ENCODE measurements at places on chromosomes 4 and X.

GRCh38 chr4:25926462-25926861 is 12.4 kb downstream of the SMIM20 start:
- DNase-seq, result no peak

- DNase-seq, result no peak
Observed at GRCh38 chr4:56671373-56671772, 9.7 kb downstream of the HOPX start.

- DNase-seq, result peak; percentile 36
Observed at GRCh38 chr4:137370206-137370633, 162.1 kb downstream of the PCDH18 start.

DNA sequence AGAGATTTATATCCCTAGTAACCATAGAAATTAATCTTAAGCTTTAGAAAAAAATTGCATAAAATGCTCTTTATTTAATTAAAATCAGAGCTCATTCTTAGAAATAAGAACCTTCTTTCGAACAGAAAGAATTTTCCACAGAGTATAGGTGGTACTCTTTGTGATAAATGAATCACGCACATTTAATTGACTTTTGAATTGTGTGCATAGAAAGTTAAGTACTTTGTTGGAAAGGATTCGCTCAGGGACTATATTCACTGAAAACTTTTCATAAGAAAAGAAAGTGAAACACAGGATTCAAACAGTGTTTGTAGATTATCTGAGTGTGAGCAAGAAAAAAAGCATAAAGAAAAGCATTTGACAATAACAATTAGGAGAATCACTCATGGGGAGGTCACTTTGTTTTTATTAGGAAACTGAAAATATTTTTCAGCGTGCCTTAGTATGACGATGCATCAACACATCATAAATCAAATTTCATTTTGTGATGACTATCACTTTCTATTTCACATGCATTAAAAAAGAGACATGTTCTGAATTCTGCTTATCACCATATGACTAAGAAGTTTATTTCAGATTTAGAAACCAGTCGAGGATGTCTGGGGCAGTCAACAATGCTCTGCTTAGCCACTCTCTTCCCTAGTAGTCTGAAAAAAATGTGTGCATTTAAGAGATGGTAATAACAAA is 49.5 kb downstream of the STX18 start:
- DNase-seq, result no peak

GRCh38 chr4:78138252-78138651 is 81.1 kb downstream of the FRAS1 start:
- DNase-seq, result no peak

DNA sequence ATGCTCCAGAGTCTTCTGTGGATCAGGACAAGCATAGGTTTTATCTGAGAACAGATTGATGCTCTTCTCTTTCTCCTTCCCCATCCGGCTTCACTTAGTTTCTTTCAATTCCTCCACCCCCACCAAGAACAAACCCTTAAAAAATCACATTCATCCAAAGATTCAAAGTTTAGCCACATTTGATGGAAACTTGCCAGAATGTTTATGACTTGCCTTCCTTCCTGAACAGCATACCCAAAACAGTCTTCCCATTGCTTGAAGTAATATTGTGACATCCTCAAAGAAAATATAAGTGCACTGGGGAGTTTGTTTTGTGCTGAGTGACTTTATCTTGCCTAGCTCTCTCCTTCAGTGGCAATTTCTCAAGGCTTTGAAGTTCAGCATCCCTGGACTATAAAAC is 83.0 kb downstream of the MAGEB17 start:
- DNase-seq, result no peak

DNA sequence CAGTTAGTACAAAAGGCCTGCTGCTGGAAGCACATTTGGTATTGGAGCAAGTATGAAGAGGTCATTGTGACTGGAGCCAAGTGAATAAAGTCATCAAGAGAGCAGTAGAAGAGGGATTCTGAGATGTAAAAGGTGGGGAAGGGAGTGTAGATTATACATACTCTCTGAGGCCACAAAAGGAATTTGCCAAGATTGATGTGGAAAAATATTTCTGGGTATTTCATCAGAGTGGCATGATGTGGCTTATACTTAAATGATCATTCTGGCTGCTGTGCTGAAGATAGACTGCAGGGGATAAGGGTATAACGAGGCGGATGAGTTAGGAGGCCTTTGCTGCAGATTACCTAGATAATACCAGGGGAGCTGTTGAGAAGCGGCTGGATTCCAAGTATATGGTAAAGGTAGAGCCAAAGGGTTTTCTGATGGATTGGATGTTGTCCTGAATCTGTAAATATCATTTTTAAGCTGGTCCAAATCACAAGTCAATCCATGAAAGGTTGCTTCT is 231.8 kb upstream of the AGA start:
- no peak for DNase-seq

DNA sequence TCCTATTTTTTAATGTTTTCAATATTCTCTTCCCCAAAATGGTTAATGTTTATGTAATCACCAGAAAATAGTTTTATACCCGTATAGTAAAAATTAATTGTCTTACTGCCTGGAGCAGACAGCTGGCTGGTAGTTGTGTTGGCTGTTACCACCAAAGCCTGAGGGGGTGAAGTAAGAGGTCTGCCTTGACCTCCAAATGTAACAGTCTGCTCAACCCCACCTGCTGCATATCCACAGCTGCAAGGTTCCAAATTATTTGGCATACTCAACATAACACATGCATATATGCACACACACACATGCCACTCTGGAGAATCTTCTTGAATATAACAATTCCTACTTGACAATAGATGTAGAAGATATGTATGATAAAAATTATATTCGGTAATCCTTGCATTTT is 624.3 kb downstream of the ADGRL3 start:
- DNase-seq, result no peak
